Upper lobe of right lung (tissue), 1 donor: ENCODE measurements at places on chromosomes 11 and 22. TPM values are rescaled to one million over a fixed set of nuclear protein-coding genes. Genes with fewer than 3 reads are reported as not detected.

Gene SUSD2
- 277 TPM for total RNA-seq

Gene UBQLNL
- total RNA-seq, result 0.72 TPM

Gene ARHGAP42
- total RNA-seq, result 19.8 TPM

Gene EXPH5
- 30.8 TPM for total RNA-seq

Gene SLC35C1
- total RNA-seq, result 25.1 TPM

Gene OR8D1
- not detected for total RNA-seq

Gene ALDH3B2
- 1.3 TPM for total RNA-seq

Gene HMOX1
- total RNA-seq, result 54.0 TPM

Gene H19
- total RNA-seq, result 55.8 TPM

Gene KDM4E
- total RNA-seq, result not detected

Gene STIP1
- 110 TPM for total RNA-seq

Gene NPAS4
- not detected for total RNA-seq

Gene ATM
- 74.0 TPM for total RNA-seq

Gene SYT9
- total RNA-seq, result 0.14 TPM

Gene OR10A2
- total RNA-seq, result not detected

Gene IGLL5
- total RNA-seq, result 12.3 TPM

Gene APOBEC3G
- 16.1 TPM for total RNA-seq

Gene PTPMT1
- total RNA-seq, result 75.6 TPM

Gene CD44
- total RNA-seq, result 548 TPM

Gene OR10G4
- total RNA-seq, result not detected

Gene SYT7
- total RNA-seq, result 4.8 TPM

Gene DESI1
- 29.5 TPM for total RNA-seq

Gene MPZL2
- total RNA-seq, result 119 TPM

Gene TSGA10IP
- not detected for total RNA-seq

Gene MS4A4A
- 53.9 TPM for total RNA-seq
